ENCODE measurements at places on chromosomes 11 and 22.

DNA sequence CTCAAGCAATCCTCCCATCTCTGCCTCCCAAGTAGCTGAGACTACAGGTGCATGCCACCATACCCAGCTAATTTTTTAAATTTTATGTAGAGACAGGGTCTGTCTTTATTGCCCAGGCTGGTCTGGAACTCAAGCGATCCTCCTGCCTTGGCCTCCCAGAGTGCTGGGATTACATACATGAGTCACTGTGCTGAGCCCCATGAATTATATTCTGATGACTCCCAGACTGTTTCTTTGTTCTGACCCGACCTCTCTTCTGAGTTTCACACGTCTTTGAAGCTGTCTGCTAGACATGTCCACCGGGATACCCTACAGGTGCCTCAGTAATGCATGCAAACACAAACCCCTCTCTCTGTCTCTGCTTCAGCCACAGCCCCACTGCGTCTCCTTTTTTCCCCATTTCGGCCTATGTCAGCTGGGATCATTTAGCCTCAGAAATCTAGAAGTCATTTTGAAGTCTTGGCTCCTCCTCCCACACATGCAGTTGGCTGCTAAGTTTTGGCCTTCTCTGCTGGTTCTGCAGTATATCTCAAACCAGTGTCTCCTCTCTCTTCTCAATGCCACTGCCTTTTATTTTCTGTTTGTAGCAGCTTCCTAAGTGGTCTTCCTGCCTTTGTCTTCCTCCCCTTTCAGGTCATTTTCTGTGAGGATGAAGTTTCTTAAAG lies 4.8 kb downstream of the VPS26B start:
- no peak for DNase-seq

GRCh38 chr11:45974806-45975205 lies 52.4 kb downstream of the LARGE2 start:
- DNase-seq: no peak

DNA sequence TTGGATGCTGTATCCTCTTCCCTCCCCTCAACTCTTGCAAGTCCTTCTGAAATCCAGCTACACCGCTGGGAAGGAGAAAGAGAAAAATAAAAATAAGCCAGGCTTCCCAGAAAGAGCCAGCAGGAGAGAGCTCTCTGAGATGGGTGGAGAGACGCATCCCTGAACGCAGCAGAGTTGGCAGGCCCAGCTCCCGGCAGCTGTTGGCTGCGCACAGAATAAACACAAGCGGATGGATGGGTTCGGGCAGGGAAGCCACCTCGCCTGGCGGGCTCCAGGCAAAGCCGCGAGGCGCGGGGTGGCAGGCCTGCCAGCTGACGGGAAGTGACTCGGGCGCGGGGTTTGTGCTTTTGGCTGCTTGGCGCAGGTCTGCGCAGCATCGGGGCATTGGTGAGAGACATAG lies 537.7 kb downstream of the MIAT start:
- DNase-seq: no peak

GRCh38 chr11:8717876-8718753 lies 35.5 kb downstream of the RPL27A start:
- no peak for DNase-seq

- no peak for DNase-seq
Measured at GRCh38 chr11:128375961-128376360, 211.4 kb downstream of the ETS1 start.

- no peak for DNase-seq
Measured at GRCh38 chr11:111719379-111719778, 46.8 kb downstream of the PPP2R1B start.

DNA sequence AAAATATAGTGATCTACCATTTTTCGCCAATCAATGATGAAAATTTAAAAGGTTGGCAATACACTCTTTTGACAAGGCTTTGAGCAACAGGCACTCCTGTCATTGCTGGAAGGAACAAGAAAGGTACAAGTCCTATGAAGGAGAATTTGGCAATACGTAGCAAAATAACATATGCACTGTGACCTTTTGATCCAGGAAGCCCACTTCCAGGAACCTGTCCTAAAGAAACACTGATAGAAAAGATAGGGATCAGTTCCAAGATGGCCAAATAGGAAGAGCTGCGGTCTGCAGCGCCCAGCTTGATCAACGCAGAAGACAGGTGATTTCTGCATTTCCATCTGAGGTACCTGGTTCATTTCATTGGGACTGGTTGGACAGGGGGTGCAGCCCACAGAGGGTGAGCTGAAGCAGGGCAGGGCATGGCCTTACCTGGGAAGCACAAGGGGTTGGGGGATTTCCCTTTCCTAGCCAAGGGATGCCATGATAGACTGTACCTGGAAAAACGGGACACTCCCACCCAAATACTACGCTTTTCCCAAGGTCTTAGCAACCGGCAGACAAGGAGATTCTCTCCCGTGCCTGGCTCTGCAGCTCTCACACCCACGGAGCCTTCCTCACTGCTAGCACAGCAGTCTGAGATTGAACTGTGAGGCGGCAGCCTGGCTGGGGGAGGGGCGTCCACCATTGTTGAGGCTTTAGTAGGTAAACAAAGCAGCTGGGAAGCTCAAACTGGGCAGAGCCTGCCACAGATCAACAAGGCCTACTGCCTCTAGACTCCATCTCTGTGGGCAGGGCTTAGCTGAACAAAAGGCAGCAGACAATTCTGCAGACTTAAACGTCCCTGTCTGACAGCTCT lies 69.7 kb upstream of the GALNT18 start:
- DNase-seq: peak; percentile 91

DNA sequence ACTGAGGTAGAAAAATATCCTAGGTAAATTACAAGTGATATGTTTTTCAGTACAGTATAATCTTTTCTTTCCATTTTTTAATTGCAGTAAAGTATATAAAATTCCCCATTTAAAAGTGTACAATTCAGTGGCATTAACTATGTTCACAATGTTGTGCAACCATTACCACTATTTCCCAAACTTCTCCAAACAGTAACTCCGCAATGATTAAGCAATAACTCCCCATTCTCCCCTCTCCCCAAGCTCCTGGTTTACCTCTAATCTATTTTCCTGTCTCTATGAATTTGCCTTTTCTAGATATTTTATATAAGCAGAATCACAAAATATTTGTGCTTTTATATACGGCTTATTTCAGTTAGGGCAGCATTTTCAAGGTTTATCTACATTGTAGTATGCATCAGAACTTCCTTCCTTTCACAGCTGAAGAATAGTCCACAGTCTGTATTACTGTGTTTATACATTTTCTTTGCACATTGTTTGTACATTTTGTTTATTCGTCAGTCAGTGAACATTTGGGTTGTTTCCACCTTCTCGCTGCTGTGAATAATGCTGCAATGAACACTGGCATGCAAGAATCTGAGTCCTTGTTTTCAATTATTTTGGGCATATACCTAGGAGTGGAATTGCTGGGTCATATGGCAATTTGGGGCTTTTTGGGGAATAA lies 110.7 kb downstream of the RPL27A start:
- DNase-seq: no peak

Measured in NCI-H146 (cell line).